Frontal cortex (tissue), 4 donors: ENCODE measurements at places on chromosomes 3 and 15. TPM values are rescaled to one million over a fixed set of nuclear protein-coding genes. Genes with fewer than 3 reads are reported as not detected.

- no peak for DNase-seq
Measured at GRCh38 chr15:84684092-84684491, 26.1 kb upstream of the NMB start.

DNA sequence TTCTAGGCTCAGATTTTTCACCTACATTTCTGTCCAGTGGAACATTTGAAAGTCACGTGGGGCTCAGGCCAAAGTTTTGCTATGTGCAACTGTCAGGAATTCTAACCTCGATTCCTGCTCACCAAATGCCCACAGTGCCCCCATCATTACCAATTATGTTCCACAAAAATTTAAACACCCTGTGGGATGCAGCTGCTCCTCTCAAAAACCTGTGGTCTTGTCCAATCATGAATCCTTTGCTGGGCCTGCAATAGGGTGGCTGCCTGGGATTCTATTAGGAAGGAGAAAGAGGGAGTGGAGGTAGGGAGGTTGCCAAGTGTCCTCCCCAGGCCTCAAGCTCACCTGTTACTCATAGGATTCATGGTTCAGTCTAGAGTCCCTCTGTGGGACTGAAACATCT is 68.1 kb downstream of the RHCG start:
- no peak for DNase-seq

DNA sequence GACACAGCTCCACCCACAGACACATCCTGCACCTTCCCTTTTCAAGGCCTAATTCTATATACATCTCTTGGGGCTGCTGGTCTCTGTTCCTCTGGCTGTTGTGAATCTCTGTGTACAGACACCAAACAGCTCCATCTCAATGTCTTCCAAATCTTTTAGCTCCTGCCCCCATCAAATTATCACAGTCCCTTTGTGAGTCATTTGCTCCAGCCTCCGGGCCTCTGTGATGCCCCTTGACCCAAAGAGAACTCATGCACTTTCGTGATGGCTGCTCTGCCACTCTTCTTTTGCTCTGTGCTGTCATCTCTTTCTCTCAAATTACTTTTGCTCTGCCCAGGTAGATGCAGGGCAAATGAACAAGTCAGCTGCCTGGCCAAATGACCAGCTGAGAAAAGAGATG is 369.0 kb upstream of the CDIN1 start:
- DNase-seq: no peak

LINGO1 gene
- total RNA-seq: 32.6 TPM

TRPM1 gene
- total RNA-seq: not detected

GRCh38 chr3:170023165-170023564 is 14.6 kb upstream of the GPR160 start:
- DNase-seq: no peak

SLC2A2 gene
- total RNA-seq: not detected

SENP8 gene
- total RNA-seq: 6.1 TPM

STRC gene
- total RNA-seq: under 0.01 TPM

- DNase-seq: no peak
Measured at GRCh38 chr3:27888562-27888961, 166.4 kb upstream of the EOMES start.

- no peak for DNase-seq
Measured at GRCh38 chr3:53629402-53629723, 135.0 kb downstream of the CACNA1D start.

GRCh38 chr15:71761649-71762048 is 48.7 kb upstream of the NR2E3 start:
- DNase-seq: no peak

GRCh38 chr3:196127308-196128040 is 45.6 kb upstream of the TFRC start:
- DNase-seq: no peak

GCNT3 gene
- total RNA-seq: 0.41 TPM

DNA sequence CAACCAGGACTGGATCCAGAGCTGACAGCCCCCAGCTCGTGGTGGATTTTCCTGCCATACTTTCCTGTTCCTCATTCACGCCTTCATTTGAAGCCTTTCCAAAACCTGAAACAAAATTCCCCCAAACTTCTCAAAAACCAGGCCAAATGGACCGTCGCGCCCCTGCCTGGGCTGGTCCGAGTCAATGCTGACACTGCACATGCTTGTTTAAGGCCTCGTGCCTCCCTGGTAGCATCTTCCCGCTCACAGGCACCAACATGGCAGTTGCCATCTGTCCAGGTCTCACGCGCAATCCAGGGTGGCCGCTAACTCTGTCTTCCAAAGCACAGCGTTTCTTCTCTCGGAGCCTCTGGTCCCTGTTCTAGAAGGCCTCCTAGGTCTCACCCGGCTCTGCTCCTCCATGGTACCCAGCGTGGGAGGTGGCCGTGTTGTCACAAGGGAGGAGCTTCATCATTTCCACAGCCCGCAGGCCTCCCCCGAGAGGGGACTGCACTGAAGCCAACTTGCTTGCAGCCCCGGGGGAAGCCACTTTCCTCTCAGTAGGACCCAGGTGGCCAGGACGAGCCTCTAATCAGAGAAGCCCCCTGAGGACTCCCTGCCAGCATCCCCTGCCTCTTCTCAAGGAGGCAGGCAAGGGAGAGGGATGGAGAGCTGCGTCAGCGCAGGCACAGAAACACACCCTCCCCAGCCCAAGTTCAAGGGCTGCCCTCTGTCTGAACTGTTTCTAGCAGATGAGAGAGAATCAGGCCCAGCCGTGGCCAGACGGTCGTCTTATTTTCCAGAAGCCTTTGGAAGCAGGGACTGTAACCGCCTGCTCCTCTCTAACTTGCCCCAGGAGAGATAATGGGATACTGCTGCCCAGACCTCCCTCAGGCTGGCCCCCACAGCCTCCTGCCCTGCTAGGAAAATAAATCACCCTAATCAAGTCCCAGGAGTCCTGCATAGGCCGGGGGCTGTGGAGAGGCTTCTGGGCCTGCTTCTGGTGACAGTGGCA is 152.8 kb upstream of the TLE3 start:
- no peak for DNase-seq

RNF168 gene
- 26.9 TPM for total RNA-seq

DNA sequence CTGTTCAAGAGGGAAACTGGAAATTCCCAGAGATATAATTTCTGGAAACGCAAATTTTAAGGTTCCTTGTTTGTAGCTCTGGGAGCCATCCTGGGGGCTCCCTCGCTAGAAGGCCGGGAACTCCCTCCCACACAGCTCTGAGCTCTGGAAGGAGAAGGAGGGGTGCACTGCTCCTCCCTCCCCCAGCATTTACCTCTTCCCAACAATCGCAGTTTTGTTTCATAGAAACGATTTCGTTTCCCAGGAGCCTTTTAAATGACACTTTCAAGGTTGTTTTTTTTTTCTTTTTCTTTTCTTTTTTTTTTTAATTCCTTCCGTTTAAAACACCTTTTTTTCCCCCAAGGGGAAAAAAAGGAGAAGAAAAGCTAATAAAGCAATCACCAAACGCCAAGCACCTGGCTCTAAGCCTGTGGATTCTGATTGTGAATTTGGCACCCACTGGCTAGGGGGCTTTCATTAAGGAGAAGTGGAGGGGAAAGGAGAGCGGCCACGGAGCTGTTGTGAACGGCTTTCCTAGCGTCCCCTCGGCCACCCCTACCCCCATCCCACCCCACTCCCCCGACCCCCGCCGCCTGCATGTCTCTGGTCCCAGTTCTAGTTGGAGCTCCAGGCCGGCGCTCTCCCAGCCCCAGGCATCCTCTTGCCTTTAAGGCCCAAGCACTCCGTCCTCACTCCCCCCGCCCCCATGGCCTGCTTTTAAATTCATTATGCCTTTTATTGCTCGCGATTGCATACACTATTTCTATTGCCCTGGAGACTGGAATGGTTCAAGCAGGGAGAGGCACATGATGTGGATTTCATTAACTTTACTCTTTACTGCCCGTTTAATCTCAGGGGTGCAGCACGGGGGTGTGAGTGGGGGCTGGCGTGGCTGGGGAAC is 13.6 kb upstream of the CCDC33 start:
- no peak for DNase-seq

DNA sequence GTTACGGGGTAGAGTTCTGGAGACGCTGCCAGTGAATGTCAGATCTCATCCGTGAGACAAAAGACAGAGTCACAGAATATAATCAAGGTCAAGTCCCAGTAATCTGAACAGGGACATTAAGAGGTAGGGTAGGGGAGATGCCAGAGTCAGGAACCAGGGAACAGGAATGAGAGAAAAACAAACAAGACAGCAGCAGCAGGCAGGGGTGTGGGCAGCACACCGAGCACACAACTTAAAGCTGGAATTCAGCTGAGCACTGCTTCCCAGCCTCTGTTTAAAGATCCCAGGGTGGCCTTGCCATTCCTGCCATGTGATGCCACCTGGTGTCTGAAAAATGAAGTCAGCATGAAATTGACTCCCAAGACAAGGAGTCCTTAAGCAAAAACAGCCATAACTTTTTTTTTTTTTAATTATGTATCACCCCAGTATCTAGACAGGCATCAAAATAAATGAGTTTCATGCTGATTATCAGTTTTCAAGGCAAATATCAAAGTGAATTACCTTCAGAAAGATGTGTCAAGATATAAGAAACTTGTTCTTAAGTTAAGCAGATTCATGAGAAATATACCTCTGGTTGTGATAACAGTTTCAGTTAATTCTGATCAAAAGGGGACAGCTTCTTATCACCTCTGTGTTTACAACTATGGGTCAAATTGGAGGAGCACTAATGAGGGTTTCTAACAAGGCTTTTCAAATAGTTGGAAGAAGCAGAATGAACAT is 203.7 kb downstream of the SLC9A9 start:
- peak; percentile 36 for DNase-seq

GRCh38 chr3:40532252-40532651 is 7.5 kb downstream of the ZNF621 start:
- DNase-seq: no peak

GRCh38 chr3:140727886-140728285 is 50.0 kb downstream of the TRIM42 start:
- no peak for DNase-seq

GRCh38 chr3:159166899-159167586 is 365.2 kb downstream of the MFSD1 start:
- no peak for DNase-seq

DNA sequence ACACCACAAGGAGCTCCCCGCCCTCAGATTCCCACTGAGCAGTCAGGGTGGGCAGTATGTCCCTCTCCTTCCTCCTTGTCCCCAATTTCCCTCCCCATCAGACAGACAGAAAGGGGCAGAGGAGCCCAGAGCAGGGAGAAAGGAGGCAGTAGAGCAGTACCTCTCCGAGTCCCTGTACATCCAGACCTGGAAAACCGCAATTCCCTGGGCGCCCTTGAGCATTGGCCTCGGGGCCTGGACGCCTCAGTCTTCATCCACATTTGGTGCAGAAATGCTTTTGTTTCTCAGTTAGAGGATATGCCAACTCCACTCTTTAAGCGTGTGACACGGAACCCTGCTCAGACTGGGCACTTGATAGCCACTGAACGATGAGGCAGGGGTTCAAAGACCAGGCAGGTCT is 5.9 kb downstream of the ISG20 start:
- no peak for DNase-seq

DNA sequence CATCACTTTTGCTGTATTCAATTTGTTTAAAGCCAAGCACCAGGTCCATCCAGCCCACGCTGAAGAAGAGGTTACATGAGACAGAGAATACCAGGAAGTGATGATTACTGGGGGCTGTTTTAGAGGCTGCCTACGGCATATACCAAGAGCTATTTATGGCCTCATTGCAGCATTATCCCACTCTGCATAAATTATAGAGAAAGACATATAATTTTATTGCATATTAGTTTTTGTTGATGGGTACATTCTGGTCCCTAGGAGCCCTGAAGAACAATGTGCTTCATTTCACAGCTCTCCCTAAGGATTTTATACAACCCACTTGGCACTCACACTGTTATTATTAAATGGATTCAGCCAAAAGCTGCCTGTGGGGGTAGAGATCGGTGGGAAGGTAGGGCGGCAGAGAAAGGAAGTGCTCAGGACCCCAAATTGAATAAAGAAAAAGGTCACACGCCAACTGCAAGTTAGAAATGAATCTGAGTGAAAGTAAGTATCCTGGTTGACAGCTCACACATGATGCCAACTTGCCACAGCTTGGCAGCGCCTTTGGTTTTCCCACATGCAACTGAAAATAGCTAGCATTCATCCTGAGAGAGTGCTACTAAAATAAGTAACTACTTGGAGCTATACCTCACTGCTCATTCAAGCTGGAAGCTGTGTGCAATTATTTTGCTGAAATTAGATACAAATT is 73.7 kb downstream of the CCNL1 start:
- DNase-seq: no peak

PLA2G4D gene
- under 0.01 TPM for total RNA-seq

- no peak for DNase-seq
Measured at GRCh38 chr15:98427321-98427720, 221.0 kb upstream of the IGF1R start.

- no peak for DNase-seq
Measured at GRCh38 chr15:43508991-43509659, 8.3 kb upstream of the MAP1A start.

DNA sequence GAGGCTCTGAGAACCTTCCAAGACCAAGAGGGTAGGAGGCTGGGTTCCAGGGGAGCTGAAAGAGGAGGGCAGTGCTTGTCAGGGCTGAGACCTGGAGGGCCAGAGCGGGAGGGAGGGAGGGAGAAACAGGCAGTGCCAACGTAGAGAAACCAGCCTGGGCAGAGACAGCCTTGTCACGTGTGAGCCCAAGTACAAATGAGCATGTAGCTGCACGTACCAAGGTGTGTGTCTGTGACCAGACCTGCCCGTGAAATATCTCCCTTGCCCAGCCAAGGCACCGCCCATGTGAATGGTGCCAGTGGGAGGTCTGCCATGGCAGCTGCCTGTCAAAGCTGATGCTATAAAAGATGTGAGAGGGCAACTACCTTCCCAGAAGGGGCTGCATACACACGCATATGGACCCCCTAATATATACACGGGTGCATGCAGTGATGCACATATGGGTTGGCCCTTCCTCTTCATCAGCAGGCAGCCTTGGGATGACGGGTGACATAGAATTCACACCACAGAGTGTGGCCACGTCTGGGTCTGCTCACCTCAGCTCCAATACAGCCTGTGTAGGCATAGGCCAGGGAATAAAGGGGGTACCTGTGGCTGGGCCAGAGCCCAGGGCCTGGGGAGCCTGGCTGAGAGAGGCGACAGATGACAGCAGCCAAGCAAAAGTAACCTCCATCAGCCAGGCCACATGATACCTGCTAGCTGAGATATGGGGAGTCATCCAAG is 7.8 kb upstream of the CTDSPL start:
- no peak for DNase-seq

ARHGEF26 gene
- 4.1 TPM for total RNA-seq

AKAP13 gene
- 67.3 TPM for total RNA-seq

- DNase-seq: no peak
Measured at GRCh38 chr15:82986442-82986780, 401 bp downstream of the RAMAC start.

SLC26A6 gene
- total RNA-seq: 4.1 TPM

AGTR1 gene
- total RNA-seq: 0.41 TPM

DNA sequence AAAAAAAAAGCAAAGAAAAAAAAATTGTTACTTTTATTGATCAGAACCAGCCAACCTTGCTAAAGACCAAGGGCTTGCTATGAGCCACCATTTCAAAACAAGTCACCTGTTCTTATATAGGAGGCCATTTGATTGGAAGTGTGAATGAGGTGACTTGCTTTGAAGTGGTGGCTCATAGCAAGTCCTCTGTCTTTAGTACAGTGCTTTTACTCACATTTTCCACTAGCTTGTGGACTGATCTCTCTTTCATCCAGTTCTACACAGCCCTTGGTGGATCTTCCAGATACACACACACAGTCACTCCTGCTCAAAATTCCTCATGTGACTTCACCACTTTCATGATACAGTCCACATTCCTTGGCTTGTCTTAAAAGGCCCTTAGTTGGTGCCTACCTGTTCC is 13.5 kb downstream of the CLSTN2 start:
- DNase-seq: no peak

- no peak for DNase-seq
Measured at GRCh38 chr3:66823532-66823931, 174.6 kb upstream of the KBTBD8 start.

- no peak for DNase-seq
Measured at GRCh38 chr15:48675436-48675835, 29.9 kb upstream of the FBN1 start.
